ENCODE measurements at places on chromosomes 5 and 9.

GRCh38 chr9:129714511-129715061 is 38.3 kb downstream of the PTGES start:
- no peak for DNase-seq

- no peak for DNase-seq
Measured at GRCh38 chr9:21316860-21317259, 11.7 kb upstream of the IFNA5 start.

DNA sequence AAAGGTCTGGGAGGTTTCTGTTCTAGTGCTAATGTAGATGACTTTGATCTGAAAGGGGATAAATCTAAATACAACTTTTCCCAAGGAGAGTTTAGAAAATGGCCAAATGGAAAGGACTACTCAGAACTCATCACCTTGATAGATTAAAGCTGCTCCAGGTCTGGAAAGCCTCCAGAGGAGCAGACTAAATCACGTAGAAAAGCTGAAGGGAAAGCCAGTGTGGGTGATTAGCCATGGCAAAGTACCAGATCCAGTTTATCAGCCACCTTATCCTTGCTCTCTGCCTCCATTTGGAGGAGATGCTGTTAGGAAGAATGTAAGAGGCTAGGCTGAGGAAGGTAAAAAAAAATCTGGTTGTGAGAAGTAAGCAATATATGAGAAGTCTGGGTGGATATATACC is 120.7 kb upstream of the RAI14 start:
- DNase-seq = no peak

DNA sequence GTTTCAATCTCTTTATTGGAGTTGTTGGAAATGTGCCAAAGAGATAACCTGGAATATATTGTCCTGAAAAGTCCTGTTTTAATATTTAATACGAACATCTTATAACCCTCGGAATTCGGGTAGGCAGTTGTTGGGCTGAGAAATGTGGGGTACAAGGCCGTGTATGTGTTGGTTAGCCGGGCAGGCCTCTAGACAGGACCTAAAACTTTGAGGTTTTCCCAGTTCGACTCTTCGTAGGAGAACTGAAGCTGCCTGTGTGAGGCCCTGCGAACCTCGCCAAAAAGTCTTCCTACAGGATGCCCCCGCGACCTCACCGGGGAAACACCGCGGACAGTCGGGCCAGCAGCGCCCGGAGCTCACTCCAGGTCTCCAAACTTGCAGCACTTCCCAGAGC is 583 bp upstream of the TJP2 start:
- no peak for DNase-seq
